ENCODE measurements at places on chromosomes 7 and 10. TPM values are rescaled to one million over a fixed set of nuclear protein-coding genes. Genes with fewer than 3 reads are reported as not detected.

DNA sequence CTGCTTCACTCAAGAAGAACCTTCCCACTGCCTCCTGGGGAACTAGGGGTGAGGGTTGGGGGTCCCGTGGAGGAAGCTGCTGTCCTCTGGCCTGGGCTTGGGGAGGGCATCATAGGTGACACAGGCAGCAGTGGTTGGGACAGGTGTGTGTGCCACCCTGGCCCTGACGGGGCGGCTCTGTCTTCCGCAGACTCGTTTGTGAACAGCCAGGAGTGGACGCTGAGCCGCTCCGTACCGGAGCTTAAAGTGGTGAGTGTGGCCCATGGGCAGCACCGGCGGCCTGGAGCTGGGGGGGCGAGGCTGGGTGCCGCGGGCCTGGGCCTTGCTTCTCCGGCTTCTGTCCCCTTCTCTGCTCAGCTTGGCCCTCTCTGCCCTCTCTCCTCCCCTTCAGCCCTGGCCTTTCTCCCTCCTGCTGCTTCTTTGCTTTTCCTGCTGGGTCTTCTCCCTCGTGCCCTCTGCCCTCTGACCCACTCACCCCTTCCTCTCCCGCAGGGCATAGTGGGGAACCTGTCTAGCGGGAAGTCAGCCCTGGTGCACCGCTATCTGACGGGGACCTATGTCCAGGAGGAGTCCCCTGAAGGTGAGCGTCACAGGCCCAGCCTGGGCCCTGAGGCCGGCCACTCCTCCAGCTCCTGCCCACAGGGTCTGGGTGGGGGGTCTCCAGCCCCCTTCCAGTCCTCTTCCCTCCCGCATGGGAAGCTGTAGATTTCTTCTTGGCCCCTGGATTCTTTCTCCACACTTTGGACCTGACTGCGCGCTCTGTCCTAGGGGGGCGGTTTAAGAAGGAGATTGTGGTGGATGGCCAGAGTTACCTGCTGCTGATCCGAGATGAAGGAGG lies 30.5 kb downstream of the AGAP3 start:
- ATAC-seq, result no peak

The LRRTM3 gene
- 12.0 TPM for total RNA-seq

The FGL2 gene
- total RNA-seq, result 1.5 TPM

The ZNF736 gene
- total RNA-seq, result 1.4 TPM

The INA gene
- total RNA-seq, result 2.4 TPM
